Stimulated activated CD4-positive, alpha-beta T cell treated with anti-CD3 and anti-CD28 coated beads, Interleukin-1b, Interleukin-23, amount 100 ng/mL, for 1 hour (primary cell): ENCODE measurements at places on chromosomes 11 and 22.

- DNase-seq: no peak
Observed at GRCh38 chr11:82988936-82989627, 82.6 kb downstream of the RAB30 start.

GRCh38 chr11:27216270-27217149, 146.5 kb downstream of the CCDC34 start:
- DNase-seq: no peak

DNA sequence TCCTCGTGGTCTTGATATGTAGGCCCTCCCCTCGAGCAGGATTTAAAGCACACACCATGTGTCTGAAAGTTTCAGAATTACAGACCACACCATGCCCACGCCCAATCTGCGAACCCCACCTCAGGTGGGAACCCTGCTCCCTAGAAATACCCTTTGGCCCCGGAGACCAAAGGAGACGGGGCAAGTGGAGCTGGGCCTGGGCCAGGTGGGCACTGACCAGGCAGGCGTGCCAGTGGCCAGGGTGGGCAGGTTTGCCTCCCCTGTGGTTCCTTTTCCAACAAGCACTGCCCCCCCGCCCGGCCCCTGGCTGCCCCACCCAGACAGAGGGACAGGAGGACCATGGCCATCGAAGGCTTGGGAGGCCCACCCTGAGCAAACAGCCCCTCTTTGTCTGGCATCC, 400.4 kb downstream of the TBC1D22A start:
- DNase-seq: no peak

DNA sequence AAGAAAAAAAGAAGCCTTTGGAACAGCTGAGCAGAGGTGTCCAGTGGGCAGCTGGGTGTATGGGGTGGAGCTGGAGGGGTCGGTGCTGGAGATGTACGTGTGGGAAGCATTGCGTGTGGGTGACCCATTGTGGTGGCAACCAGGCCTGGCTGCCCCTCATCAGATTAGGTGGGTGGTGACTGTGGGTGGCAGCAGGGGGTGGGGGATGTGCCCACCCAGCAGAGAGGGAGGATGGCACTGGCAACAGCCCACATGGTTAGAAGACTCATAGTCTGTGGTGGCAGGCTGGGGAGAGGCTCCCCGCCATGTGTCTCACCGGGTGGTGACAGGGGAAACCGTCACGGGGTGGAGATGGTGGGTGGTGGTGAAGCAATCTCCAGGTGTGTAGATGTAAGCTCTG, 27.6 kb downstream of the TP53I11 start:
- DNase-seq: no peak

DNA sequence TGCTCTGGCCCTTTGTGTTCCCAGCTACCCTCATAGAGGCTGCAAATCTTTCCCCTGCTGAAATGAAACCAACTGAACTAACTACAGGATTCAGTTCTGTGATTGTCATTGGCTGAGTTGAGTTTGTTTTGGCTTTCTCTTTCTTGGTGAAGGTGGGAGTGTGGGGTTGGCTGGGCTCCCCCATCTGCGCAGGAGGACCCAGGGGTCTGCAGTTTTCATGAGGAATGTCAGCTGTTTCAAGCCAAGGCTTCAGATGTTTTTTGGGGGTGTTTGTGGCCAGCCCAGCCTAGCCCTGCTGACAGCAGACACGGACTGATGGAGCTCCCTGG, 34.0 kb downstream of the LRP5 start:
- no peak for DNase-seq

- DNase-seq: no peak
Observed at GRCh38 chr22:35620624-35621251, 3.6 kb upstream of the MB start.

DNA sequence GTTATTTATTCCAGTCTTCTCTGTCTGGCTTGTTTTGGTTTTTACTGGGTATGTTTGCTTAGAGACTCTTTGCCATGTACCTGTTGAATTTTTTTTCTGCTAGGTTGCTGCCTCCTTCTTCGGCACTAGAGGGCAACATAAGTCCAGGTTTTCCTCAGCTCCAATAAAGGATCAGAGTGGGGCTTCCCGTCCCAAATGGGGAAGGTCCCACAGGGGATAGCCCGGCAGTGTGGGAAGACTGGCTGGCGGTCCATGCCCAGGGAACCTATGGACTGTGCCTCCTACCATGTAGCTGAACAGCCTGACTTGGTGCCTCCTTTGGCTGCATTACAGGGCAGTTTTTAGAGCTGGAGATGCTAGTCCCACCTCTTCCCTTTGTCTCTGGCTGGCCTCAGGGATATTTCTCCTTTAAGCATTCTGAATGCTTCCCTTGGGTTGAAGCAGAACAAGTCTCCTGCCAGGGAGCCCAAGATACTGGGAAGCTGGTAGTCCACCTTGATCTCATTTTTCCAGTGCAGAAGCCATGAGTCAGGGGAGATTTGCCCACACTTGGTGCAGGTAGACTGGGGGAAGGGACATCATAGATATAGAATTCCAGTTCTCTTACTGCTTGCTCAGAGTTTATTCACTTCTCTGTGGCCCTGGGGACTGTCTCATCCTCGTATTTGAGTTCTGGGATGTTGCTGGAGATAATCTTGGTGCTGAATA, 60.2 kb downstream of the BRD1 start:
- no peak for DNase-seq

GRCh38 chr22:24772493-24773220, 1.9 kb downstream of the PIWIL3 start:
- DNase-seq: no peak

DNA sequence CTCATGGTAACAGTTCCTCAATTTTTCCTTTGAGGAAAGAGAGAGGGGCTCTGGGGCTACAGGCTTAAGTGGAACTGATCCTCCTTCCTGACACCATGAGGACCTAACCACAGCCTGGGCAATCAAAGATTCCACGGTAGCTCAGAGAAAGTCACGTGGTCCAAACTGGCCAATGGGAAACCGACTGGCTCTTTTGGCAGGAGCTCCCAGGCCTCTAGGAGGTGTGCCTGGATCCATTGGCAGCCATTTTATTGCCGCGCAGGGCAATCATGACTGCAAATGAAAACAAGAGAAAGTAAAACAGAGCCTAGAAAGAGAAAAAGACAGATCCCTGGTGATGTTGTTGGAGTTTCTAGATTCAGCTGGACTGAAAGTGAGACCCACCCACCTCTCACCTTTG, 27.3 kb upstream of the ASPHD2 start:
- no peak for DNase-seq

- no peak for DNase-seq
Observed at GRCh38 chr11:131792243-131792642, 421.8 kb downstream of the NTM start.

DNA sequence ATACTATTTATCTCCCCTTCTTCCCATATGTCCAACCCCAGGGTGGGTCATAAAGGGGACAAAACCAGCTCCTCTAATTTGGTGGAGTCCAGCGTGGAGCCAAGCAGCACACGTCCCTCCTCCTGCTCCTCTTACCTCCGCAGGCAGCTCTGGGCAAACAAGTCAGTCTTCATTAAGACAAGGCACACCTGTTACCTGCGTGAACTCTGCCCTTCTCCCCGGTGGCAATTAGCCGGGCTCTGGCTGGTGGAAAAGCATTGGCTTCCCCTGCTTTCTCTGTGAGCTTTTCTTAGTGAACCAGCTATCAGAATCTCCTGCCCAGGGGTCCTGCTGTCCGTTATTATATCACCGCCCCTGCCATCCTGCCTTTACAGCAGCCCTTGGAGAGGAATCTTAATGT, 418.7 kb upstream of the CADM1 start:
- no peak for DNase-seq

DNA sequence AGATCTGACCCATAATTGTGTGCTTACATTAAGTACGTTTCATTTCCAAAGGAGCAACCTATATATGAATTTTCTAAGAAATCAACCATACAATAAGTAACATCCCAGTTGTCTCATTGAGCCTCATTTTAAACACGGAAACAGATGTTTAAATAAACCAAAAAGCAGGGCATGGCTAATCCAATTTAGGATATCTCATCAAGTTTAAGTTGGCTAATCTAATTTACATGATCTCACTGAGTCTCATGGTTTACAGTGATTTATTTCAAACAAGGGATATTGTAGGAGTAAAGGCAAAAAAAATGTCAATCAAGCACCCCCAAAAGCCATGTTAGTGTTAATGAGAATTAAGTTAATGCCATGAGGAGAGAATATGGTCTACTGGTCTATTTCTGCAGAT, 499.8 kb upstream of the CCDC90B start:
- DNase-seq: no peak

DNA sequence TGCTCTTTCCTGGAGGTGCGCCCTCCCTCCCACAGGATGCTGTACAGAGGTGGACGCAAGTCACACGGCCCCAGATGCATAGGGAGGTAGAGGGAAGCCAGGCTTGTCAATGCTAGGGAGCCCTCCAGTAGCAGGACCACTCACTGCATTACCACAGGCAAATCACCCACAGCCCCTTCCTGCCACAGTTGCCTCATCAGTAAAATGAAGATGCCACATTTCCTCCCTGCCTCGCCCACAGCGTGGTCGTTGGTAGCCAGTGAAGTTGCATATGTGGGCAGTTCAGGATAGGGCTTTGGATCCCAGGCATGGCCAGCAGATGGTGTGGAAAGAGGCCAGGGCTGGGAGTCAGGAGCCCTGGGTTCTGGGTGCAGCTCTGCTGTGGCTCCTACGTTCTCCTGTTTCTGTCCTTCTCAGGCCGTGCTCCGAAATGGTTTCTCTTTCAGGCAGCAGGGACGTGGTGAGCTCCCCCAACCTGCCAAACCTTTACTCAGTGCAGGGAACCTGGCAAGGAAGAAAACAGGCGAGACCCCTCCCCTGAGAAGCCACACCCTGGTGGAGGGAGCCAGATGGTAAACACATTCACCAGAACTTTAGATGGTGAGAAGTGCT, 22.6 kb downstream of the DAGLA start:
- no peak for DNase-seq

DNA sequence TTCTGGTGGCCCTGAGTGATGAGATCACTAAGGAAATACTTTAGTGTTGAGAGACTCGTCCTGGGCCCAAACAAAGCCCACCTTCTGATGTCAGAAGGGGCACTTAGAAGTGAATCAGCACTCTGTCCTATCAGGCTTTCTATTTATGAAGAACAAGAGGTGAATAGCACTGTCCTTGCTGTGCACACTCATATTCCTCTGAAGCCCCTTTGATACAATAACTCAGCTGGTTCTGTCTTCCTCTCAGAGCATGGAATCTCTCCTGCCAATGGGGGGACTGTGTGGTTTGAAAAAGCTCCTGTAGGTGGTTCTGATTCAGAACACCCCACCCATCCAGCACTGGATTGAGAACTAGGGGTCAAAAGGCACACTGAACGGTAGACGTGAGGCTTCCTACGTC, 348.1 kb downstream of the ETS1 start:
- no peak for DNase-seq

GRCh38 chr11:103609117-103610066, 427.0 kb upstream of the DDI1 start:
- DNase-seq: no peak

DNA sequence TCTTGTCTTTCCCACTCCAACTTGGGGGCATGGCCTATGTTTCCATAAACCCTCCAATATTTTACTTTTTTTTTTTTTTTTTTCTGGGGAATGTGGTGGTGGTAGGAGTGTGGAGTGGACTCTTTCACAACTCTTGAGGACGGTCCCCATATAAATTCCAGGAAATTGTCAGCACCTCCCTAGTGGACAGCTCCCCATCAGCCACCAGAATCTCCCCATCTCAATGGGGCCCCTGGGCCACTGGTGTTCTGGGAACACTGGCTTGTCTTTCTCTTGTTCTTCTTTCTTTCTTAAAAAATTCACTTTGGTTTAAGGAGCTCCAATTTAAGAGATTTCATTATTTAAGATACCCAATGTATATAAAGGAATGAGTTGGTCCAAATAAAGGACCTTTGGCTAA, 74.1 kb downstream of the ADM start:
- no peak for DNase-seq

- DNase-seq: no peak
Observed at GRCh38 chr22:38250643-38251340, 22.0 kb downstream of the TMEM184B start.

DNA sequence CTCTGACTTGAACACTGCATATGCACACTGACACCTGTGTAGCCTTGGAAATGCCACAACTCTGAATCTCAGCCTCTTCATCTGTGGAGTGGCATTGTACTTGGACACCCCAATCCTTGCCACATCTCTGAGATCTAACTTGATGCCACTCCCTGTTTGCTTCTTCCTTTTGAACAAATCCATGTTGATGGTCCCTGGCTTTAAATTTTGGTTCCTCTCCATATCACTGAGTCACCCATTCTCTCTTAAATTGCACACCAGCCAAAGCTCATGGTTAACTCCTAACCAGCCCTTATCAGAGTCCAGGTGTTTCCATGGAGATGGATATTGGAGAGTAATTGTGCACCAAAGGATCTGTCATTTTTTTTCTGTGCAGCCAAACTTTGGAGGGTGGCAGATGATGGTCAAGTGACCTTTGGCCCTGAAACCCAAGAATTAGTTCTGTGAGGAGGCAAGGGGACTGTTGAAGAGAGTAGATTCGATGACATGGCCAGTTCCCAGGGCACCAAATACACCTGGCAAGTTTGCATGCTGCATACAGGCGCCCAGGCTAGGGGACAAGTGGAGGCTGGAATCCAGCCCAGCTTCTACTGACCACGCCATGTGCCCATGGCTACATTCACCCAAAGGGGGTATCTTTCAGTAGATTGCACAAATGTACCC, 25.1 kb upstream of the PAMR1 start:
- DNase-seq: no peak

GRCh38 chr22:35375031-35375430, 5.9 kb upstream of the HMOX1 start:
- DNase-seq: no peak

- DNase-seq: no peak
Observed at GRCh38 chr11:75453916-75454655, 21.1 kb upstream of the KLHL35 start.

- no peak for DNase-seq
Observed at GRCh38 chr11:14022251-14022650, 59.7 kb downstream of the SPON1 start.

DNA sequence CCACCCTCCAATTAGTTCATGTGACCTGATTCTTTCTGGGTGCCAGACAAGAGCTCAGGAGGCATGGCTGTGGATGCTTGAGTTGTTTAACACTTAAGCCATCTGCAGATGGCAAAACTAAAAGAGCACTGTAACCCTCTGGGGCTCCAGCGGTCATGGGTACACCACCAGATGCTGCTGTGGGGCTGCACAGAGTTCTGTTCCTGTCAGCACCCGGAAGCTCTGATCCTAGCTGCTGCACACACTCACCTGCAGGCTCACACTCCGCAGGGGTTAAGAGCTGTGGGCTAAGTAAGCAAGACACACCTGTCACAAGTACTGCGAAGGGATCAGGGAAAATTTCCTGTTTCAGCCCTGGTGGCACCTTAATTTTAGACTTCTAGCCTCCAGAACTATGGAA, 307.8 kb downstream of the C11orf87 start:
- DNase-seq: no peak

DNA sequence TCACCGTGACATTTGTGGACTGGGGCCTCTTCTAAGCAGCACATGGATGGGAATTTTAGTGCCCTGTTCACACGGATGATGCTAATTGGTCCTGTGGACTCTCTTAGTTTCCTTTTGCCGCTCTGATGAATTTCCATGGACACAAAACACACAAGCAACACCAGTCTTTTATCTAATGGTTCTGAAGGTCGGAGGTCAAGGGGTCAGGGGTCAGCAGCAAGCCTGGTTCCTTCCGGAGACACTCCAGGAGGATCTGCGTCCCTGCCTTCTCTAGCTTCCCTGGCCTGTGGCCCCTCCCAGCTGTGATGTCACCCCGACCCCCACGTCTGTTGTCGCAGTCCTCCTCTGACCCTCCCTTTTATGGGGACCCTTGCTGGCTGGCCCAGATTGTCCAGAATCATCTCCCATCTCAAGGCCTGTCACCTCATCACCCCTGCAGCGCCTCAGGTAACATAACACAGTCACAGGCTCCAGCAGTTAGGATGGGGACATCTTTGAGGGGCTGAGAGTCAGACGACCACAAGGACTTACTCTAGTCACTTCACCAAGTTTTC, 6.8 kb downstream of the NADSYN1 start:
- no peak for DNase-seq
